ENCODE measurements at places on chromosomes 6 and 20.

GRCh38 chr6:22367346-22367745, 70.5 kb upstream of the PRL start:
- no peak for DNase-seq

DNA sequence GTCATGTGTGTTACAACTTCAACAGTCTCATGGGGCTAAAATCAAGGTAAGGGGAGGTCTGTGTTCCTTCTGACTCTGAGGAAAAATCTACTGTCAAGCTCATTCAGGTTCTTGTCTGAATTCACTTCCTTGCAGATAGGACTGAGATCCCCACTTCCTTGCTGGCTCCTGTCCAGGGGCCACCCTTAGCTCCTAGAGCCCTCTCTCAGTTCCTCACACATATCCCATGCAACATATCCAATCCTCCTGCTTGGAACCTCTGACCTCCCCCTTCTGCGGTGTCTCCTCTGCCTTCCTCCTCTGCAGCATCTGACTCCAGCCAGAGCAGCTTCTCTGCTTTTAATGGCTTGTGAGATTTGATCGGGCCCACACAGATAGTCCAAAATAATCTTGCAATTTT, 27.1 kb upstream of the MICB start:
- DNase-seq: no peak

GRCh38 chr20:61317966-61318530, 66.0 kb downstream of the CDH4 start:
- DNase-seq: no peak

- DNase-seq: no peak
Measured at GRCh38 chr6:121956782-121957181, 442.7 kb upstream of the HSF2 start.

GRCh38 chr20:2335096-2335870, 39.5 kb downstream of the TGM3 start:
- no peak for DNase-seq

DNA sequence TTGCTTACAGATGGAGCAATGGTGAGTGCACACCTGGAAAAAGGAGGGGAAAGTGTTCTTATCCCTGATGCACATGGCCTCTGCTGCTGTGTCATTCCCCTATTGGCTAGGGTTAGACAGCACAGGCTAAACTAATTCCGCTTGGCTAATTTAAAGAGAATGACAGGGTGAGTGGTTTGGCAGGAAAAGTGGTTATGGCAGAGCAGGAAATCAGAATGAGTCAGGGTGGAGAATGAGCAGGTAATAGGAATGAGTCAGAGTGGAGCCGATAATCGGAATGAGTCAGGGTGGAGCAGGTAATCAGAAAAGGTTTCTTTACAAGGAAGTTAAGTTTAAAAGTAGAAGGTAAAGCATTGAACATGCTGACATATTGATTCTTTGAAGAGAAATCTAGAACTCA, 355.5 kb upstream of the HTR1E start:
- DNase-seq: no peak
